AG20443 (cell line): ENCODE measurements at places on chromosomes 11 and 22.

DNA sequence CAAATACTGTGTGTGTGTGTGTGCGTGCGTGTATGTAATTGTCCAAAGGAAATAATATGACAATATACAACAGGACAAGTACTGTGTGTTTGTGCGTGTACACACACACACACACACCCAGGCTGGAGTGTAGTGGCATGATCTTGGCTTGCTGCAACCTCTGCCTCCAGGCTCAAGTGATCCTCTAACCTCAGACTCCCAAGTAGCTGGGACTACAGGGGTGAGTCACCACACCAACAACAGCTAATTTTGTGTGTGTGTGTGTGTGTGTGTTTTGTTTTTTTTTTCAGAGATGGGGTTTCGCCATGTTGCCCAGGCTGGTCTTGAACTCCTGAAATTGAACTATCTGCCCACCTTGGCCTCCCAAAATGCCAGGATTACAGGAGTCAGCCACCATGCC lies 61.5 kb downstream of the NUP98 start:
- DNase-seq, result no peak

- no peak for DNase-seq
Measured at GRCh38 chr22:20211997-20212753, 55.9 kb downstream of the RTN4R start.

DNA sequence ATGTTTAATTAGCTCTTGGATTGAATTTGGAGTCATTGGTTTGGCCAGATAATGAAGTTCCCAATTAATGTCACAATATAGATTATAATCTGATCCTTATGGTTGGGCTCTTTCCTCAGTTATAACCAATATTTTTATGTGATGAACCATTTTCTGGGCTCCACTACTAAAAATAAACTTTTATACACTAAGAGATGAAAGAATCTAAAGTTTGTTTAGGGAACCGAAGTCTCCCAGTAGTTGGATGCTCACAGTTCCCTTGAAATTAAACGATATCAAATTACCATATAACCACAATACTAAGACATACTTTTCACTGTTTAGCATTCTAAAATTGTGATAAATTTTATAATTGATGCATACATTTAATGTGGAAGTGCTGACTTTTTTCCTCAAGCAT lies 47.0 kb upstream of the ARHGAP42 start:
- DNase-seq, result no peak

GRCh38 chr11:281486-282161 lies 3.4 kb downstream of the NLRP6 start:
- no peak for DNase-seq

GRCh38 chr22:50530580-50530876 lies 716 bp upstream of the TYMP start:
- no peak for DNase-seq
